NCI-H1092 treated with DMSO at 0.1 percent for 48 hours (cell line): ENCODE measurements at places on chromosomes 1 and 21.

DNA sequence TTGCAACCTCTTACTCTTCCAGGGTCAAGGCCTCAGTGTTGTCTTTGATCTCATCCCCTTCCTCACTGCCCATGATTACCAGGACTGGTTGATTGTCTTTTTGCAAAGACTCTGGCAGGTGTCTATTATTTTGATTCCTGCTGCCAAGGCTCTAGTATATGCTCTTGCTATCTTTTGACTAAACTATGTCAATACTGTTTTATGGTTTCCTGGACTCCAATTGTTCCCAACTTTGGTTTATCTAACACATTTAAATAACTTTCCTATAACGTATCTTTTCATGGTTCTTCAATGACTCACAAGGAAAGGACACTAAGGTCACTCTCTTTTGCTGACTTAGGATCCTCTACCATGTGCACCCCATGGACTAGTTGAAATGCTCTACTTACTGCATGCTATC lies 141.5 kb downstream of the PTPRC start:
- no peak for DNase-seq

DNA sequence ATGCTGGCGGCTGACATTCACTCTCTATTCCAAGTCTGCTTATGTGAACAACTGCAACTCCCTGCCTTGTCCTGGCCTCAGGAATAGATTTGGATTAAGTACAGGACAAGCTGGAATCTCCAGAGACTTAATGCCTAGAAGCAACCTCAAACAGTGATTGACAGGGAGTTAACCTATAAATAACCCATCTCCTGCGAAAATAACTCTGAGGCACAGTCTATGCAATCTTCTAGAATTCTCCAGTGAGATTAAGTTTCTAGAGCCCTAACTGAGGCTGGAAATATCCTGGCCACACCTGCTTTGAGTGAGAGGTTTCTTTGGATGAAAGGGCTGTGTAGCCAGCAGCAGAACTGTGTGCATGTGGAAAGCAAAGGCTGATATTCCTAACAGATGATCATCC lies 25.3 kb upstream of the ATP1A1 start:
- DNase-seq = no peak

GRCh38 chr21:27703791-27704190 lies 736.9 kb upstream of the ADAMTS5 start:
- no peak for DNase-seq

GRCh38 chr1:68329096-68329835 lies 96.9 kb upstream of the WLS start:
- no peak for DNase-seq

GRCh38 chr1:1550591-1551432 lies 10.4 kb upstream of the TMEM240 start:
- DNase-seq = no peak

DNA sequence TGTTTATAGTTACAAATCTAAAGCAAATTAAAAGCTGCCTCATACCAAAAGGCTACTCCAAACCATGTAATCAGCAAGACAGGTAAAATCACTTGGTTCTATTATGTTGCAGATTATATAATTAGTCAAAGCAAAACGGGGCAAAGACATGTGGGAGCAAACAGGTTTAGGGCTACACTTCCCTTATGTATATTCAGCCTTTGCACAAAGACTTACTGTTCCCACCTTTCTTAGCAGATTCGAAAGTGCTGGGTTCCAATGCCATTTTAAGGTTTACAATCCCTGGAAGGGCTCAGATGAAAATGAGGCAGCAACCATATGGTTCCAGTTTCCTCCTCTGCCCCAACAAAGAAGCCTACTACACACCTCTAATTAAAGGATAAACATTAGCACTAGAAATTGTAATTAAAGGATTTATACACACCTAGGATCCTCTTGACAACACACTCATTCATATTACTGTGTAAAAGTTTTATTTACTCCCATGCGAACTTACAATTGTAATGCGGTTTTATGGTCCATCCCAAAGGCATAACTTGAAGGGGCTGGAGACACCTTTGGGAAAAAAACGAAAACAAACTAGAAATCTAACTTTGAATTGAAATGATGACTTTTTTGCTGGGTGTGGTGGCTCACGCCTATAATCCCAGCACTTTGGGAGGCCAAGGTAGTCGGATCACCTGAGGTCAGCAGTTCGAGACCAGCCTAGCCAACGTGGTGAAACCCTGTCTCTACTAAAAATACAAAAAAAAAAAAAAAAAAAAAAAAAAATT lies 117.3 kb upstream of the PKN2 start:
- DNase-seq = no peak

DNA sequence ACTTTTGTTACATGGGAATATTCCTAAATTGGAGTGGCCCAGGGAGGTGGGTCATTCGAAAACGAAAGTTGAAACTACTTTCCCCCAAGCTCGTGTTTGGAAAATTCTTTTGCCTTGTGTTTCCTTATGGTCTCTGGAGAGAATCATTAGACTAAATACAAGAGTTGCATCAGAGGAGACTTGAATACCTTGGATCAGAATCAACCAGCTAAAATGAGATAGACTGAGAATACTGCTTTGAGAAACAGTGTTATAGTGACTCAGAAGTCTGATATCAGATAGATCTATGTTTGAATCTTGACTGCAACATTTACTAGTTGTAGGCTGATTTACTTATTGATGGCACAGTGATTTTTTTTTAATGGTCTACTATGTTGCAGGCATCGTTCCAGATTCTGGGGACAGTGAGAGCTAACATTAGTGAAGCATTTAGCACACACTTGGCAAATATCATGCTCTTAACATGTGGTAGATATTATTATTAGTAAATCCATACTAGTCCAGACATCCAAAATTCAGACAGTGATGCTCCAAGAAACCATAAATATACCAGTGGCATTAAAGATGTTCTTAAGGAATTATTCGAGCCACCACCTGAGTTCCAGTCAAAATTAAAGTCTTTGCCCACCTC lies 12.9 kb upstream of the ACTN2 start:
- DNase-seq = no peak

GRCh38 chr1:248778906-248779305 lies 23.3 kb upstream of the LYPD8 start:
- DNase-seq = no peak

DNA sequence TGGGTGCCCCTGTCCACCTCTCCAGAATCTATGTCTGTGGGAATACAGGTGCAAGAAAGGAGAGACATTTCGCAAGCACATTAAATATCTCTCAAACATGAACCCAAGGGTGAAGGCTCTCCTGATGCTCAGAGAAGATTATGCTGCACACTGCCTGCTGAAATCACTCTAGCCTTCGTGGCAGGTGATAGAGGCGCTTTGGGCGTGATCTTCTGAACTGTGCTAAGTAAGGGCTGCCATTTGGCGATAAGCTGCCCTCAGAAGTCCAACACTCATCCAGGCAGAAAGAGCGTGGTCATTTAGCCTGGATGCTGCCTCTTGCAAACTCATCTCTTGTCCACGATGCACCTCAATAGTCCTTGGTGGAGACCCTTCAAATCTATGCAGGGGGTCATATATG lies 241.9 kb downstream of the KAZN start:
- DNase-seq = no peak

GRCh38 chr1:234899041-234899729 lies 229.5 kb downstream of the TOMM20 start:
- DNase-seq = peak; percentile 22

GRCh38 chr1:6180268-6180706 lies at the start of gene CHD5:
TSS of gene CHD5 (minus strand) at chr1:6180321. CDS start at chr1:6180023, 298 bp downstream.
- DNase-seq = peak; percentile 78

DNA sequence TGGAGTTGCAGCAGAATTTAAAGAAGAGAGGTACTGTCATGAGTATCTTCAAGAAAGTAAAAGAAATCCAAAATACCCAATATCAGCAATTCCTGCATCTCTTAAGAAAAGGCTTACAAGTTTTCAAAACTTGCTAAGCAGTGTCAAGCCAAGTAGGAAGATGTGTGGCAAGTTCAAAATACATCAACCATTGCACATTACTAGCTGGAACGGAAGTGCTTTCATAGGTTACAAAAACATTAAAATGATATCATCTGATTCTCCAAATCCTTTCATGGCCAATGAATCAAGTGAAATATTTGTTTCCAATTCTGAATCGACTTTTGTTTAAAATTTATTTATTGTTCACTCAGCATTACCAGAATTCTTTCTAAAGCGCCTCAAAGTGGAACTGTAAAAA lies 5.7 kb upstream of the ABCA4 start:
- DNase-seq = no peak

- DNase-seq = no peak
Measured at GRCh38 chr1:209769171-209769904, 13.5 kb downstream of the TRAF3IP3 start.

DNA sequence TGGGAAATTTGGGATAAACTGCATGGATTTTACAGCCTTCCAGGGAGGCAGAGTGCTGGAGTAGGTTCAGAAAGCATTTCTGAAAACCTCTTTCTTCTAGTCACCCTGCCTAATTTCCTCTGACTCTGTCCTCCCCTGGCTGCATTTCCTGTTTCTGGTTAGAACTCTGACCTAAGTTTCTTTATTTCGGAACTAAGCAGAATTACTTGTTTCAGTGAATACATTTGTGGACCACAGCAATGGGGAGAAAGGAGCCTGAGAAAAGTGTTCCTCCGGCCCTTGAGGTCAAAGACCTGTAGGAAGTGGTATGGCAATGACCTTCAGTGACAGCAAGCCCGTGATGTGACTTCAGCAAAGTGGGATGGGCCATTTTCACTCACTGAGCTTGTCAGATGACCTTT lies 173.4 kb upstream of the RUNX1 start:
- DNase-seq = no peak

DNA sequence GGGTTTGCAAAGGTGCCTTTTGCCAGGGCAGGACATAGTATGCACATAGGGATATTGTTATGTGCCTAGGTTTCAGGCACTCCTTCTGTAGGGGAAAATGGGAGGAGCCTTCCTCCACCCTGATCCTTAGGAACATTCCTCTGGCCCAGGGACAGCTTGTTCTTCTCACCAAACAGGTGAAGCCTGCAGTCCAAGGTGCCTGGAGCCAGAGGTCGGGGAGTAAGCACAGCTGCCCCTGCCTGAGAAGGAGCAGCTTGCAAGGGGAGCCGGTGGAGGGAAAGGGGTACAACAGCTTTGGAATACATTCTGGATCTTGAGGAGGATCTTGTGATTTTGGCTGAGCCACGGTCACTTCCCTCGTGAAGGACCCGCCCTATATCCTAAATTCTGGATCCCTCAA lies 82.4 kb upstream of the CD1D start:
- DNase-seq = no peak

- DNase-seq = no peak
Measured at GRCh38 chr1:54701996-54702395, 13.7 kb upstream of the TTC4 start.

GRCh38 chr21:45643021-45643980 lies at the start of gene PCBP3:
TSS of gene PCBP3 (plus strand) at chr21:45643725. CDS start at chr21:45850086, 206,361 bp downstream.
- peak; percentile 99 for DNase-seq

- no peak for DNase-seq
Measured at GRCh38 chr1:8663915-8664329, 153.5 kb downstream of the RERE start.

DNA sequence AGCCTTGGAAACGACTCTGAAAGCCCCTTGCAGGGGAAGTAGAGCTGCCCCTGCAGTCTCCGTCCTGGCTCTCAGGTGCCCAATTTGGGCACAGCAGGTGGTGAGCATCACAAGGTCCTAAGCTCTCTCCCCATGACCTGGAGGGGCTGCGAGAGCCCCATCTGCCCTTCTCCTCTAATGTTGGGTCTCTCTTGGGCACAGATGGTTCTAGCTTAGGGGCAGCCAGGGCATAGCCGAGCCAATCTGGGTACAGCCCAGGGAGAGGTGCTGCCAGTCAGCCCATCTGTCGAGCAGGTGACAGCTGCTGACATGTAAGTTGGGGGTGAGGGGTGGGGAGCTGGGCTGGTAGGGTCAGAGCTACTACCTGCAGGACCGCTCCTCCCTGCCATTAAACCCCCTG lies 50.7 kb downstream of the SYT2 start:
- no peak for DNase-seq

- DNase-seq = no peak
Measured at GRCh38 chr1:34140011-34140676, 24.9 kb downstream of the CSMD2 start.

DNA sequence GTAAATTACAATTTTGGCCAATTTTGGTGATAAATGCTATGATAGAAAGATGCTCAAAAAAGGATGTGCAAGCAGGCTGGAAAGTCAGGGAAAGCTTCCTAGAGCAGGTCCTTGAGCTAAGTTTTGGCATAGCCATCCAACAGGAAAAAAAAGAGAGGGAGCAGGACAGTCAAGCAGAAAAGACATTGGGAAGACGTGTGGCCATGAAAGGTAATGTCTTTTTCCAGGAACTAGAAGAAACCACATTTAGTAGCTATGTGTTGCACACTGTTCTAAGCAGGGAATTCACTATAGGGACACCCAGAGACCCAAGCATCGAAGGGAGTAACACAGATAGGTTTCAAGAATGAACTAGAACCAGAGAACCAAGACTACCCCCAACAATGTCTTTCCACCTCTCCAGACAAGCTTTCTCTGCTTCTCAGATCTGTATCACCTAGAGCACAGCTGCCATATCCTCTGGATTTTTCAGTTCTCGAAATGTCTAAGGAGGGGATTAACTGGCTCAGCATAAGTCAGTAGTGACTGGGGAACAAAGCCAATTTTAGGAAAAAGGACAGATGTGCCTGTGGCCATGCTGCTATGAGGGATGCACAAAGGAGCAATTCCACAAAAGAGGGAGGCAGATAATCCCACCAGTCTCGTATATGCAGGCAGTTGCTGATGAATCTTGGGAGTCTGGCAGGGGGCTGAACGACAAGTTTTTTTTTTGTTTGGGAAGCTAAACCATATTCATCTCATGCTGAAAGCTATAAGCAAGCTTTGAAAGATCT lies 97.1 kb upstream of the DAB1 start:
- no peak for DNase-seq

GRCh38 chr1:202305168-202305567 lies 36.6 kb downstream of the UBE2T start:
- DNase-seq = no peak

- DNase-seq = no peak
Measured at GRCh38 chr1:212166644-212167043, 118.6 kb upstream of the PPP2R5A start.

DNA sequence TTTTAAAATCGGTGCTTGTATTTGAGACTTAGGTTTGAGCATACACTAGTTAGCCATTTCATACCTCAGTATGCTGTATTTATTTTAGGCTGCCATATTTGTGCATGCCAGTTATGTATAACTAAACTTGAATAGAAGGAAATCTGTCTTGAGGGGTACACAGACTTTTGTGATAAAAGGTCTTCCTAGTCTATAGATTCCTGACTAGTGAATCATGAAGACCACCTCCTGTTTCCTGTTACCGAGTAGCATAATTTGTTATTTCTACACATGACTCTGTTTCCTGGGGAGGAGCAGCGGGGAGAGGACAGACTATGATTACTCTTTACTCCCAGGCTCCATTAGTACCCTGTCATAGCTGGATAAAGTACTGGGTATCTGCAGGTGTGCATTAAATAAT lies 316.8 kb upstream of the SNX7 start:
- DNase-seq = no peak

- no peak for DNase-seq
Measured at GRCh38 chr1:197923038-197923437, 5.9 kb downstream of the LHX9 start.

DNA sequence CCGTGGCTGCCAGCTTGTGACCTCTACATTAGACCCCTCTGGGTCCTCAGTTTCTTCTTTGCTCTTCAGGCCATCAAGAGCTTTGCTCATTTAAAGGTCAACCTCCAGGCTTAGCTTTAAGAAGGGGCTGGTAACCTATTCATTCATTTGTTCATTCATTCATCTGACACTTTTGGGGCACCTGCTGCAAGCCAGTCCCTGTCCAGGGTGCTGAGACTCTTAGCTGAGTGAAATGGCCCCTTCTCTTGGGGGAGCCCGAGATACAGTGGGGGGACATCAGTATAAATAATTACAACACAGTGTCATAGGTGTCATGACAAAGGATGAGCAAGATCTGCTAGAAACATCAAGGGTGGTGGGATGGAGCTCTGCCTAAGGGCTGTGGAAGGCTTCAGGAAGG lies 10.5 kb upstream of the TTC4 start:
- no peak for DNase-seq
